ENCODE measurements at places on chromosomes 2 and 18.

- DNase-seq, result no peak
These were observed 42.4 kb downstream of the MBD2 start for GRCh38 chr18:54181856-54182602.

DNA sequence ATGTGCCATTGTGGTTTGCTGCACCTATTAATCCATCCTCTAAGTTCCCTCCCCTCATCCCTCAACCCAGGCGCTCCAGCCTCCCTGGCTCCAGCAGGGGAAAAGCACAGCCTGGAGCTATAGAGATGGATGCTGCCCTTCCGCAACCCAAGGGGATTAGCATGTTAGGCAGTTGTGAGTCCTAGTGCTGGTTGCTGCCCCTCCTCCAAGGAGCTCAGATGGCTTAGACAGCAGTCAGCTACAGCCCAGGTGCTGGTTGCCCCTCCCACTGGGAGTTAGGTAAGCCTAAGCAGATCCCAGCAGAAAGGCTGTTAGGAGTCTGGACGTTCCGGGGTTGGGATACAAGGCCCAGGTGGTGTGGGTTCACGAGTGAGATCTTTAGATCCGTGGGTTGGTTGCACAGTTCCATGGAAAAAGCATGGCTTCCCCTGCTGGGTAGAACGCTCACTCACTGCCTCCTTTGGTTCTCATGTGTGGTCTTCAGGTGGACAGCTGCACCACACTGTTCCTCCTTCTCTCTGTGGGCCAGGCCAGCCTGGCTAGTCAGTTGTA lies 446.1 kb downstream of the ZNF804A start:
- DNase-seq, result no peak

DNA sequence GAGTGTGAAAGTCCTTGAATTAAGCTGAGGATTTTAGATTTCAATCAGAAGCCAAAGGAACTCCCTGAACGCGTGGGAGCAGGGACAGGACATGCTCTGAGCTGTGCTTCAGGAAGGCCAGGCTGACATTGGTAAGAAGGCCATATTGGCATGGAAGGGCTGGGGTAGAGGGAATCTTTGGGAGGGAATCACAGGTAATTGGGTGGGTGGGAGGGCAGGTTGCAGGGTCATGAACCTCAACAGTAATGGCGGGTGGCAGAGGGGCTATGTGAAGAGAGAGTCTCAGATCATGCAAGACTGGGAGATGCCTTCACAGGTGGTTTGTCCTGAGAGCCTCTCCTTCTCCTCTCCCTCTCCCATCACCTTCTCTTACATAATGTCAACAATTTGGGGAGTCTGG lies 18.6 kb upstream of the CELF4 start:
- no peak for DNase-seq

GRCh38 chr2:172300851-172301250 lies 126.5 kb upstream of the ITGA6 start:
- no peak for DNase-seq

DNA sequence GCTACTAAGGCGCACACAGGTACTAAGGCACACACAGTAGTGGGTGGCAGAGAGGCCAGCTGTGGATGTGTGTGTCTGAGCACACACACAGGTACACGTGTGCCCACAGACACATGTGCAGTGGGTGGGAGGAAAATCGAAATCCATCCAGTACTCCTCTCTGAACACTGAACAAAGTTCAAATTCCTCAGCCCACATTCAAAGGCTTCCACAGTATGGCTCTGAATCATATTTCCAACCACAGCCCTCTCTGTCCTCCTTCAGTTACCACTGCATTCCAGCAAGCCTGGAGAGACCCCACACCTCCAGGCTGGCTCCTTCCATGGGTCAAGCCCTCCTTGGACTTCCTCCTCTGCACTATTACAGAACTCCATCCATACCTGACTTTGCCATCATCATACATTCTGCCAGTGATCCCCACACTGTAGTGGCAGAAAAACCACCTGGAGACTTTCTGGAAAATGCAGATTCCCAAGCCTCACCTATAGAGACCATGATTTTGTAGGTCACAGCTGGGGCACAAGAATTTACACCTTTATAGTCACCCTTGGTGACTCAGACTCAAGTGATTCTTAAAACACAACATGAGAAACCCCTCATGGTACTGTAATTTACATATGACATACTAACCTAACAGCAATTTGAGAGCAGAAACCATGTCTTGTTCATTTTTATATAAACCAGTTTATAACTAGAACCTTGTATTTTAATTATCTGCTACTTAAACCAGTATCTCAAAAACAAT lies 31.4 kb downstream of the EPG5 start:
- DNase-seq, result no peak

Measured in cortex of kidney (tissue), 1 donor.